ENCODE measurements at places on chromosomes 12 and 14.
A peak's percentile ranks its signal among the peaks of the same experiment; 100 is the strongest.

- no peak for DNase-seq
These were observed 936.1 kb upstream of the FBXO33 start for GRCh38 chr14:40368314-40368713.

- DNase-seq: no peak
These were observed 3.7 kb downstream of the FBRSL1 start for GRCh38 chr12:132493482-132494178.

DNA sequence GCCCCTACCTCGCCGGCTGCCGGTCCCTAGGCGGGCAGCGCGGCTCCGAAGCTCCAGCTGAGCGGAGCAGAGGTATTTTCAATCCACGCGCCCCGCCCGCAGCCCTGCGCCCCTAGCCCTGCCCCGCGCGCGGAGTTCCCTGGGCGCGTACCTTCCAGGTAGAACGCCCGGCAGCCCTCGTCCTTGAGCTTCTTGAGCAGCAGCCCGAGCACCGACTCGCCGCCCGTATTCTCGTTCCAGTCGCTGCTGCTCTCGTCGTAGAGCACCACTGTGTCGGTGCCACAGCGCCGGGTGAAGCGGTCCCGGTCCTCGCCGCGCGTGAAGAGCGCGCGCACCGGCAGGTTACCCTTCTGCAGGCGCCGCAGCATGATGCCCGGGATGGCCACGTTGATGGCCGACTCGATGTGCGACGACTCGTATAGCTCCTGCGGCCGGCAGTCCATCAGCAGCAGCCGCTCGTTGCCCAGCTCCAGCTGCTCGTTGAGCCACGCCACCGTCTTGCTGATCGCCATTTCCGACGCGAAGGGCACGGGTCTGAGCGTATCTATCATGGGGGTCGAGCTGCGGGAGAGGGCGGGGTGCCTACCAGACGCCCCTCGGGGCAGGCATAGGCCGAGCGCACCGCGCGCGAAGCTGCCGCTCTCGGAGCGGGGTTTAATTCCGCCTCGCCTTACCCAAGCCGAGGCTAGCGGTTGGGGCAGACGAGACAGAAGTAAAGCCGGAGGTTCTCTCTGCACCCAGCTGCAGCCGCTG is 636 bp downstream of the DUSP6 start:
- no peak for DNase-seq

- no peak for DNase-seq
These were observed 126.9 kb upstream of the KRAS start for GRCh38 chr12:25377469-25378177.

GRCh38 chr12:20278276-20278675 is 90.1 kb upstream of the PDE3A start:
- no peak for DNase-seq

GRCh38 chr14:74638066-74638465 is 26.0 kb upstream of the LTBP2 start:
- DNase-seq: no peak

DNA sequence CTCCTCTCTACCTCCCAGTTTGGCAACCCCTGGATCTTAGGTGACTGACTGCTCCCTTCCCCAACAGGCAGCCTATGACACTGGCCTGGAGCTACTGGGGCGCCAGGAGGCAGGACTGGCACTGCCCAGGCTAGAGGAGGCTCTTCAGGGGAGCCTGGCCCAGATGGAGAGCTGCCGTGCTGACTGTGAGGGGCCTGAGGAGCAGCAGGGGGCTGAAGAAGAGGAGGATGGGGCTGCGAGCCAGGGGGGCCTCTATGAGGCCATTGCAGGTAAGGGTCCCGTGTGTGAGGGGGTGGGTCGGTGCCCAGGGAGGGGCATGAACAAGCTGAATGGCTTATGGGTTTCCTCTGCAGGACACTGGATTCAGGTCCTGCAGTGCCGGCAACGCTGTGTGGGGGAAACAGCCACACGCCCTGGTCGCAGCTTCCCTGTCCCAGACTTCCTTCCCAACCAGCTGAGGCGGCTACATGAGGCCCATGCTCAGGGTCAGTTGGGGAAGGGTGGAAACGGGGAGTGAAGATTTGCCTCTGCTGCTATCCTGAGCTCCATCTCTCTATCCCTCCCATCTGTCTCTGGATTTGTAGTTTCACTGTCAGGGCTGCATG is 2.2 kb downstream of the P3H3 start:
- DNase-seq: no peak

- DNase-seq: peak; percentile 85
These were observed 13.2 kb upstream of the KLRF1 start for GRCh38 chr12:9813821-9814798.

DNA sequence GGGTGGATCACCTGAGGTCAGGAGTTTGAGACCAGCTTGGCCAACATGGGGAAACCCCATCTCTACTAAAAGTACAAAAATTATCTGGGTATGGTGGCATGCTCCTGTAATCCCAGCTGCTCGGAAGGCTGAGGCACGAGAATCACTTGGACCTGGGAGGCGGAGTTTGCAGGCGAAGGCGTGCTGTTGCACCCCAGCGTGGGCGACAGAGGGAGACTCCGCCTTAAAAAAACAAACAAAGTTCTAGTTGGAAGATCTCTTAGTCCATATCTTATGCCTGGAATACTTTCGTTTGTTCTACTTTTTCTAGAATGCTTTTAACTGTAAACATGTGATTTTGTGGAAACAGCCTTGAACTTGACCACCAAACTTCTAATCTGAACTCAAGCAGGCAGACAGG is 38.7 kb downstream of the PPHLN1 start:
- DNase-seq: peak; percentile 65

- DNase-seq: peak; percentile 70
These were observed 9.4 kb downstream of the GCH1 start for GRCh38 chr14:54893151-54893760.

GRCh38 chr12:130559806-130560205 is 156.3 kb downstream of the RIMBP2 start:
- DNase-seq: no peak

DNA sequence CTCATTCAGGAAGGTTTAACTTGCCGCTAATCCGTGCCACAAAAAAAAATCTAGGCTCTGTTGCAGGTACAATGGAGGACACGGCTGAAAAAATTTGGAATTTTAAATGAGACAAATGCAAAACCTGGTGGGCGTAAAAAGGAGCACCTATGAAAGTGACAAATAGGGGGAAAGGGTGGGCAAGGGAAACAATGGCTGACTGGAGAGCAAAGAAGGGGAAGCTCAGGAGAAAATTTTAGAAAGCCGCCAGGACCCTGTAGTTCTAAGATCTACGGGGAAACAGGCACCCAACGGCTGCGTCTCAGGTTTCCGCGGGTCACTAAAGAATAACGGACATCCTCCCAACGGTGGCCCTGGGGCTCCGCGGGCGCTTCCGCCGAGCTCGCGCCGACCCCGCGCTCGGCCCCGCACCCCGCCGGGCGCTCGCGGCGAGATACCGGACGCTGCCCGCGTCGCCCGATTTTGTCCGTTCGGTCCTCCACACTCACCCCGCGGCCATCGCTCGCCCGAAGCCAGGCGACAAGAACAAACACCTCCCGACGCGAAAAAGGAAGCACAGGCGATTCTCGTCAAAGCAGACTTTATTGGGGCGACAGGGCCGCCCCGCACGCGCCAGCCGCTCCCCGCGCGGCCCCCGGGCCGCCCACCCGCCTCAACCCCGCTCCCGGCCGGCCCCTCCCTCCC is 1.1 kb upstream of the YY1 start:
- peak; percentile 83 for DNase-seq

GRCh38 chr14:99422228-99423010 is 58.2 kb downstream of the SETD3 start:
- DNase-seq: no peak

DNA sequence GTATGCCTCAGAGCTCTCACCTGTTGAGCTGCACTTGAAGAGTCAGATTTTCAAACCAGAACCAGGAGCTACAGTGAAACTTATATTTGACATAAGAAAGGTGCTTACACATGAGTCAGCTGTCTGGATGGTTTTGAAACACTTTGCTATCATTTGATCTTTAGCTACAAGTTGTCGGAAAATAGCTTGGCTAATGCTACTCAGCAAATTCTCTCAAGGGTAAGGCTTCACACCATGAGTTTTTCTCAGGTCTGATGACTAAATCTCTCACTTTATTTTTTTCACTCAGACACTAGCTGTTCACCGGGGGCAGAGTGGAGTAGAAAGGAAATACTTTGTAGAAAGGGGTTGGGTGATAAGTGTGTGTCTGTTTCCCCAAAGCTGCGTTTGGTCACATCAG is 171.8 kb downstream of the FLRT2 start:
- DNase-seq: no peak

GRCh38 chr14:76413106-76413961 is 37.4 kb downstream of the ESRRB start:
- no peak for DNase-seq

DNA sequence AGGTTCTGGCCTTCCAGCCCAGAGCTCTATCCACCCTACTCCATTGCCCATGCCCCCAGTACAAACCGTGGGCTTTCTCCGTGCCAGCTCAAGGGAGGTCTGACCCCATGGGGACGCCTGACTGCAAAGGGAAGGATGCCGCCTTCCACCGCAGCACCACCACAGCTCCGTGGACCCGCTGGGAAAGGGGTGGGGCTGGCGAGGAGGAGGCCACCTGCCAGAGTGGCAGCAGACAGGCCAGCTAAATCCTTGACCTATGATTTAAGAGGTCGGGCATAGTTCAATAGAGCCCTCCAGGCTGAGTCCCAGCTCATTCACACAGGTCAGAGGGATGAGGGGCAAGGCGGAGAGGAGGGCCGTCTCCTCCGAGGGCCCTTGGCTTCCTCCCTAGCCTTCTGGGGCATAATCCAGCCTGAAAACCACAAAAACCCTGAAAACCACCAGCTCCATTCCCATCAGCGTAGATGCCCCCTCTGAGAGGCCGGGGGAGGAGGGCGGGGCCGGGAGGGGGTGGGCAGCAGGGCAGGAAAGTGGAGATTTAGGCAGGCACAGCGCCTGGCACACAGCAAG is 14.9 kb upstream of the FIGNL2 start:
- no peak for DNase-seq

DNA sequence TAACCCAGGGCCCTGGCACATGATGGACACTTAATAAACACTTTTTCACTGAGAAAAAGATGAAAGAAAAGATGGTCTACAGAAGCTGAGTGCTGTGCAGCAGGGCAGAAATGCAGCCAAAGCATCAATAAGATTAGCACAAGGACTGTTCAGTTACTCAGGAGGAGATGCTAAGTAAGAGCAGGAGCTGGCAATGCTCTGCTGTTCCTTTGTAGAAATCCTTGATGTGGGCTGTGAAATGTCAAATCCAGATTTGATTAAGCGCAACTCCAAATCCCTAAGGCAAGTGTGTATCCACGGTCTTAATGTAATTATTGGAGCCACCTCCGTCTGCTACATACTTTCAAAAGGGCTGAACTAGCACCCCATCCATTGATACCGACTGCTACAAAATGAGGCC is 151.8 kb upstream of the BTG1 start:
- DNase-seq: no peak

- no peak for DNase-seq
These were observed 93.7 kb downstream of the RIN3 start for GRCh38 chr14:92607251-92607650.

DNA sequence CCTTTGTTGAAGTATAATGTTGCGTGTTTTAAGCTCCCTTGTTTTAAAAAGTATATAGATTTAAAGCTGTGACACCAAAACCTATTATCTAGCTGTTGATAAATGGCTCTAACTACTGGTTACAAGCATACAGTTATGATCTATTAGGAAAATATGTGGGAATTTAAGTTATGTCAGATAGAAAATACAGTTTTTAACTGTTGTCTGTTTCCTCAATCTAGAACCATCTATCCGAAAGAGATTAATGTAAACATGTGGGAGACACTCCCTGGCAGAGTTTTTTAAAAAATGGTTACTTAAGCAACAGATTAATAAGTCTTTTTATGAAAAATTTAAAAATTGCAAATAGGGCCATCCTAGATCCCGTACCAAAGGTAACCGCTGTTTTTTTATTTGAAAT is 8.2 kb downstream of the RPL36AL start:
- no peak for DNase-seq

GRCh38 chr14:85190251-85190650 is 339.7 kb upstream of the FLRT2 start:
- no peak for DNase-seq

GRCh38 chr14:76806446-76806845 is 6.2 kb downstream of the ANGEL1 start:
- no peak for DNase-seq

GRCh38 chr12:6676962-6677361 is 12.2 kb downstream of the ZNF384 start:
- no peak for DNase-seq

DNA sequence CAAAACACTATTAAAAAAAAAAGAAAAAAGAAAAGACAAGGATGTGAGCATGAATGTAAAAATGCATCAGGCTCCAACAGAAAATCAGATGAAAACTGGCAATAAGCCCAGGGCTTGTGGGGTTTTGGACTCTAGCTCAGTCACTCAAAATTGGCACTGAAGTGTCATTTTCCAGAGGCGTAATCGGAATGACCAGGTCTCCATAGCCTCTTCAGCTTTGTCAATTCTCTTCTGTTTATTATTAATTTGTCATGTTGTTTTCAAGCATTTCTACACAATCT is 137.2 kb upstream of the TRHDE start:
- no peak for DNase-seq

- DNase-seq: peak; percentile 72
These were observed 881 bp downstream of the PYGL start for GRCh38 chr14:50943261-50943942.

DNA sequence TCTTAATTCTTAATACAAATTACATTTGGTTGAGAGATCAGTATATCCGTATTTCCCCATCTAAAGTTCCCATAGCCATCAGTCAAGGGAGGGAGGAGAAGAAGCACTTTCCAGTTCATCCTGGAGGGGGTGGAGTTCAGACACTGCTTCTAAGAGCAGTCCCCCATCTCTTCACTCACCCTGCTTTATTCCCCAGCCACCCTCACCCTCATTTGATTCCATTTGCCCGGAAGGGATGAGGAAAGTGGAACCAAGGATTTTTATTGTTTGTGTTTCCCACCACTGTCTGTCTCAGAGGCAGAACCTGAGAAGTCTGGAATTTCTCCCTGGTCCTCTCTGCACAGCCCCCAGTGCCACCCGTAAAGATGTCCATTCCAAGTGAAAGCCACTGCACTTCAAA is 134.2 kb upstream of the HIF1A start:
- DNase-seq: peak; percentile 46

DNA sequence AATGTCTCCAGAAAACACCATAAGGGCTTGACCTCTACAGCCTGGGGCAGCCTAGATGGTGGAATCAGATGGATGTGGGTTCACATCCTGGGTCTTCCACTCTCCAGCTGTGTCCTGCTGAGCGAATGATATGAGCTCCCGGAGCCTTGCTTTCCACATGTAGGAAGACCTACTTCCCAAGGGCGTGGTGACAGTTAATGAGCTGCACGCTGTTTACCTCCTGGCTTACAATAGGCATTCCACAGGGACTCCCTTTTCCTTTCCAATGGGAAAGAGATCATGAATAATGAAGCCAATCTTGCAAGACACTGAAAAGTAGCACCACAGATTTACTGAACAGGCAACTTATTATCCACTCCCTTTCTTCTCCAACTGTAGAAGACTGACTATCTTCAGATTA is 46.1 kb downstream of the TMTC1 start:
- no peak for DNase-seq

GRCh38 chr12:38152816-38153736 is 163.5 kb upstream of the ALG10B start:
- no peak for DNase-seq

- DNase-seq: no peak
These were observed 83.4 kb downstream of the CNTN1 start for GRCh38 chr12:40775661-40776060.

Data from GM23338 (cell line).